ENCODE measurements at places on chromosomes 7 and 10.
A peak's percentile ranks its signal among the peaks of the same experiment; 100 is the strongest.

DNA sequence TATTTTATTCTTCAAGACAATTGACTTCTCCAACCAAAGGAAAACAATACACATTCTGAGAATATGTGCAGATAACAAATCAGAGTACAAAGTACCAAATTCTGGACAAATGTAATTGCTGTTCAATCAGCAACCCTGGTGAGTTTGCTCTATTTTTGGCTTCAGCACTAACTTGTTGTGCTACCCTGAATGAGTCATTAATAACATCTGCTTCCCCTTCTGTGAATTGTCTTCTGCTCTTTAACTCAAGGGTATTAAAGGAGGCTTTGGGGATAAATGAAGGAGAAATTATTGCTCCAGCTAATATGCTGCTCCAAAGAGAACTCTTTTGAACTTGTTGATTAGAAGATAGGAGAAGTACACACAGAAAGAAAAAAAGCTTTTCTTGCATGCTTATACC lies 459.3 kb downstream of the HTR7 start:
- no peak for DNase-seq

DNA sequence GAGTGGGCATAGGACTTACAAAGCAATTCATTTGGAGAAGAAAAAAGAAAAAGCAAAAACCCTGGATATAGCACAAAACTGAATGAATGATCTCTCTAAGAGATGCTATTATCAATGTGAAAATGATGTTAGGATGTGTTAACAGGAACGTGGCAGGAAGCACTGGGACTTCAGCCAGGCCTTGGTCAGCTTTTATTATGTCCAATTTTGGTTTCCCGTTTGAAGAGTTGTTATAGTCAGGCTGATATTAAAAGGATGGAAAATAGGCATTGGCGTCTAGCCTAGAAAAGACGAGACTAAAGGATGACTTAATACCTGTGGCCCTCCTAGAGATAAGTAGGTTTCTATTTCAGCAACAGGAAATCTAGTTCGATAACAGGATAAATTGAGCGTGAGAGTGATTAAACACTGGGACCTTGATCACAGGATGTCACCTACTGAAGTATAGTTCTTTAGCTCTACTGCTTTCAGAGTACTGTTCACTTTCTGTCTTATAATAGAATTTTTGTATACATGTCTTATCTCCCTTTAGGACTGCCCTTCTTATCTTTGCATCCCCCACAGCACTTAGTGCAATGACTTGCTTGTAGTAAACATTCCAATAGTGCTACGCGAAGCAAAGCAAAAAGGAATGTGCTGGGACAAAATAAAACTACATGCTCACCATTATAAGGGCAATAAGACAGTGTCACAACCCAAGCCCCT lies 99.8 kb upstream of the AGBL3 start:
- DNase-seq, result no peak

GRCh38 chr7:116730097-116731022 lies 58.4 kb downstream of the MET start:
- no peak for DNase-seq

DNA sequence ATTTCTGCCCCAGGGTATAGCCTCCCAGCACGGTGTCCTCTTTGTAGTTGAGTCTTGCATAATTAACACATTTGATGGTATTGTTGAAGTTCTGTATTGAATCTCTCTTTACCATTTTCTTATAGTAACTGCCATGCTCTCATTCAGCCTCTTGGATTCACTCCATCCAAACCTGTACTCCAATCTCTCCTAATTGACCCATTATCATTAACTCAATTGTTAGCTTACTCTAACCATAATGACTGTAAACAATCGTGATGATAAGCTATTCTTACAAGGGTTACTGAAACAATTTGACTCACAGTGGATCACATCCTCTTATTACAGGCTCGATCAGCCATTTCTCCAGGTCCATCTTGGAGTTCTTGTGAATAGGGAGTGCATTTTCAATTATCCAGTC lies 191.9 kb upstream of the AGK start:
- DNase-seq, result no peak

GRCh38 chr7:139763330-139763729 lies 14.5 kb downstream of the HIPK2 start:
- no peak for DNase-seq

DNA sequence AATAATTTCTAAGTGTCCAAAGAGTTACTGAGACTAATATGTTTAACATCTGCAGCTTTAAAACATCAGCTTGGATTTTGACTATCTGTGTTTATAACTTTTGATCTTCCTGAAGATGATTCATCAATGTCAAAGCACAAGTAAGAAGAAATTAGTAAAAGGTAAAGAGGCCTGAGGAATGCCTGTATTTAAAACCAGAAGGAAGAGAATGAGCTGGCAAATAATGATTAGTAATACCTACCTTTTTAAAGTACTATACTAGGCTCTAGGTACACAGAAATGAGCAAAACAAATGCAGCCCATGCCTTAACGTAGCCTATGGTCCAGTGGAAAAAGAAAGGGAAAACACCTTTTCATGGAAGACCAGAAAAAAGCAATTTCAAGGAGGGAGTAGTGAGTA lies 158.0 kb downstream of the KCND2 start:
- no peak for DNase-seq

GRCh38 chr7:132618271-132618955 lies 42.1 kb upstream of the PLXNA4 start:
- no peak for DNase-seq

DNA sequence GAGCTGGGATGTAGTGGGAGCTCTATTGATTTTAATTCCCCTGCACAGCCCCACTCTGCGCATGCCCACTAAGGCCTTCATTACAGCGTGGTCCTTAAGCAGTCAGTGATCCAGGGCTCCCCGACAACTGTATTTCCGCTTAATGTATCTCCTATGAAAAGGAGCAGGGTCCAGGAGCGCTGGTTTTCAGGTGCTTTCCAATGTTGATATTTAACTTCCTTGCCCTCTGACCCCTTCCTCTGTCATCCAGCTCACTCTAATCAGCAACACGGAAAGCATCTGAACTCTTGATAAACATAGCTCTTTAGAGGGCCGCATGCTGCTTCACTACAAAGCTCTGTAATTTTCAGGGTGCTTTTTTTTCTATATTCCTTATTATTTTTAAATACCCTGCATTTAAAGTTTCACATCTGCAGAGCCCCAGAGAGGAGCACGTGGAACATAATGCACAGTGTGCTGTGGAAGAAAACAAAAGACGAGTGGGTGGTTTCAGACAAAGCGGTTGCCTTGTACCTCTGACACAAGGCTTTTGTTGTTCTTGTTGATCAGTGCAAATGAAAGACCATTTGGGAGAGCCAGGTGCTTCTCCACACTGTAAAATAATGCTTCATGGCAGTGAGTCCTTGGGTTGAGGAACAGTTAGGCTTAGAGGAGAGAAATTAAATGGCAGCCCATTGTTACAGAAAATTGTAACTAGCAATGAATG lies 465.9 kb upstream of the CELF2 start:
- DNase-seq, result no peak

GRCh38 chr7:73356159-73356558 lies 28.2 kb downstream of the FKBP6 start:
- DNase-seq, result no peak

GRCh38 chr7:87059525-87060287 lies at the start of gene ELAPOR2:
TSS of gene ELAPOR2 (minus strand) at chr7:87059654. CDS start at chr7:87059513, 141 bp downstream.
- DNase-seq, result peak; percentile 6

GRCh38 chr7:142303650-142304049 lies 45.8 kb upstream of the PRSS58 start:
- no peak for DNase-seq

- no peak for DNase-seq
Measured at GRCh38 chr10:90143937-90144336, 442.5 kb downstream of the KIF20B start.

GRCh38 chr10:133525444-133525843 lies 1.7 kb upstream of the CYP2E1 start:
- DNase-seq, result no peak

DNA sequence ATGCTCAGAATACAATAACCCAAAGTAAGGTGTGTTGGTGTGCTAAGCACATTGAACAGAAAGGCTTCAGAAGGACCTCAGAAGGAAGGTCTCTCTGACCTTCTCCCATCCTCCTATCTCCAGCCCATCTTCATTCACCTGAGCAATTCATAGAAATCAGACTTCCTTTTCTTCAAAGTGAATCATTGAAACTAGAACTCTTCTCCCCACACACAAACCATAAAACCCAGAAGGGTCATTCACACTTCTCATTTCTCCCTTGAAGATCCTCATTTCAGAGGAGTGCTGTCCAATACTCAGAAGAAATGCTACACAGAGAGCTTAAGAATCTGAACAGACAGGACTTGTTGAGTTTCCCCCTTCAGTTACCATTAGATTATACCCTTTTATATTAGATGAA lies 89.5 kb downstream of the VWDE start:
- no peak for DNase-seq

GRCh38 chr7:63899691-63900393 lies 98.8 kb upstream of the ZNF722 start:
- peak; percentile 31 for DNase-seq

- DNase-seq, result no peak
Measured at GRCh38 chr10:4944841-4945240, 18.4 kb upstream of the AKR1C1 start.

GRCh38 chr7:37775921-37776320 lies 72.5 kb upstream of the NME8 start:
- no peak for DNase-seq

DNA sequence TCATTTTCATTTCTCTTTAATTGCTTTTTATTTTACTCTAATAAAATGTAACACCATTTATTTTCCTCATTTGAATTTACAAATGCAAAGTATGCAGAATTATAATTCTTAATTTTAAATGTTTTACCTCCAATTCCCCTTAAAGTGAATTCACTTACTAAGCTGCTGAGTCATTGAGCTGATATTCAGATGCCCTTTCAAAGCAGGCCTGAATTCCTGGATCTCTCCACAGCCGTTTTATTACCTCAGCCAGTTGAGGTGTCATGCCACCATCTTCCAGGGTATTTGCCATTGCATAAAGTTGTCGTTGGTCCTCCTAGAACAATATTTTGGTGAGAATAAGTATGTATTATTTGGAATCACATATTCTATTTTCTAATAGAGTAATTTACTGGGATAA lies 33.2 kb downstream of the GNAT3 start:
- DNase-seq, result no peak

DNA sequence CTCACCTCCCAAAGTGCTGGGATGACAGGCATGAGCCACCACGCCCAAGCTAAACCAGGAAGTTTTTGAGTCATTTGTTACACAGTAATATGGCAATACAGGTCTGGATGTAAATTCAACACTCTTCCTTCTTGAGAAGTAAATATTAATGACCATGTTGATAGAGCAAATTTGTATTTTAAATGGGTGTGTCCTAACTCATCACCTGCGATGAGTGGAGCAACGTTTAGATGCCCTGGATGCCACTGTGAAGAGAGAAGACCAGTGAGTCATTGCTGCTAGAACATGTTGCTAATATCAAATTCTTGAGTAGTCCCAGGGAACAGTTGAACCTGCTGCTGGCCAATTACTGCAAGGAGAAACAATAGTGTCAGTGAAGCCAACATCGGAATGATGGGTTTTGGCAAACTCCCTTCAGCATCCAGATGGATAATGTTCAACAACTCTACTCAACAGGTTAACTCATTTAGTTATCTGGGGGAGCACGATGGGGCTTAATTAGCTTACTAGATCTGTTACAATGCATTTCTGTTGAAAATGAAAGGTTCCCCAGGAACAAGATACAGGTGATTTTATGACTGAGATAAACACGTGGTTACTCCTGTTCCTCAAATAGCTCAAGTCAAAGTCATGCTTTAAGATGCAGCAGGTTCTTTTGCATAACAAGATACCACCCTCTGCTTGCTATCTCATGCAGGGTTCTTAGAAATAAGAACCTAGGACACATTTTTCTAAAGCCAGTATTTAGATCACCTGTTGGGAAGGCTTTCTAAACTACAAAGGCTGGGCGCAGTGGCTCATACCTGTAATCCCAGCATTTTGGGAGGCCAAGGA lies 146.8 kb downstream of the CALN1 start:
- no peak for DNase-seq

DNA sequence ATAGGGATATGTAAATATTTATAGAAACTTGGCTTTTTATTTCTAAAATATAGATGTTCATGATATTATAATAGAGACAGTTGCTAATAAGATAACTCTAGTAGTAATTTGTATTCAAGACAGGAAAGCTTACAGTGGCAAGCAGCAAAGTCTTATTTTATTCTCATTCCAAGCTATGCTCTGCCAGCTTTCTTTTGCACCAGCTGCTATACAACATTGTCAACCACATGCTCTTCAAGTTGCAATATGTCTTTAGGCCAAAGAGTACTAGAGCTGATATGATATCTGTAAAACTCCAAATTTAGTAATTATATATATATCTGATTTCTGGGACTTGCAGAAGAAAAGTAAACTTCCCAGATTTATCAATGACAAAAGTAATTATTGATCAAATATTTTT lies 350.1 kb downstream of the HGF start:
- no peak for DNase-seq

- DNase-seq, result no peak
Measured at GRCh38 chr10:86819567-86819966, 63.1 kb downstream of the BMPR1A start.

DNA sequence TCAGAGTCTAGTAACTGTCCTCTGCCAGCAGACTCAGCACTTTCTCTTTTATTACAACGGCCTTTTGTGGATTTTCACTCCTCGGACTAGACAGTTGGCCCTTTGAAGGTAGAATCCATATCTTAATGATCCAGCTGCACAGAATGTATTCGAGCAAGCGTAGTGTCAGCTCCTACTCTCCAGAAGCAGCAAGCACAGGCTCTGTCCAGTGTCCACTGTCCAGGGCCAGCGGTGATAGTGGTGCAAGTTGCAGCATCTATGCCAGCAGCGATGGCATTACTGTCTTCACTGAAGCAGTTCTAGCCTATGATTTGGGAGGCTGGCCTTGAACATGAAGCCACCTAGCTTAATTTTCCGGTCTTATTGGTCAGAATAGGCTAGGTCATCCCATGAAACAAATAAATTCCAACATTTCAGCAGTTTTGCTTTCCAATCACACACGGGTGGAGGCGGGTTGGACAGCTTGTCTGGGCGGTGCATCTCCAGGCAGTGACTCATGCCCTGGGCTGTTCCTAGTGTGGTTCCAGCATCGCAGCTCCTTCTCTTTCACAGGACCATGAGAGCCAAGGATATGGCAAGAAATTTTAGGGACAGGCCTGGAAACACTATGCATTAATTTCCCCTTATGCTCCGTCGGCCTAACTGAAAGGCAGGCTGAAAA lies 108.6 kb upstream of the KCNMA1 start:
- DNase-seq, result no peak
